MG63 (cell line): ENCODE measurements at places on chromosomes 3 and 15. TPM values are rescaled to one million over a fixed set of nuclear protein-coding genes. Genes with fewer than 3 reads are reported as not detected.

Gene CAV3
- not detected in 2 replicates for total RNA-seq

Gene FGD5
- 0.40 TPM in 1 of 2 replicates, not detected in the other for total RNA-seq

DNA sequence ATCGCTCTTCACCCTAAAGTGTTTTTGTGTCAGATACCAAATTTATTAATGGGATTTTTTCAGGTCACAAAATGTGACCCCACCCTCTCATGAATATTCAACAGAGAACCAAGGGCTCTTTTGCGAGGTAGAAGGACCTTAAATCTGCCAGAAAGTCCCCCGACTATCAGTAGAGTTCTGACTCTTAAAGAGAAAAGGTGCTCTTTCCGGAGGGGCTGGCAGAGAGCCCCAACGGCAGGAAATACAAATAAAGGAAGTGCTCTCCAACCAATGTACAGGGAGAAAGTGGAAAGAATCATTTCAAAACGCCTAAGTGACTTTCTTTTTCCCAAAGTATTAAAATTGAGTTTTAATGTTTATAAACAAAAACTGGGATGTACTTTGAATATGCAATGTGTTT is 517.2 kb downstream of the FOXP1 start:
- DNase-seq, result peak; percentile 29

DNA sequence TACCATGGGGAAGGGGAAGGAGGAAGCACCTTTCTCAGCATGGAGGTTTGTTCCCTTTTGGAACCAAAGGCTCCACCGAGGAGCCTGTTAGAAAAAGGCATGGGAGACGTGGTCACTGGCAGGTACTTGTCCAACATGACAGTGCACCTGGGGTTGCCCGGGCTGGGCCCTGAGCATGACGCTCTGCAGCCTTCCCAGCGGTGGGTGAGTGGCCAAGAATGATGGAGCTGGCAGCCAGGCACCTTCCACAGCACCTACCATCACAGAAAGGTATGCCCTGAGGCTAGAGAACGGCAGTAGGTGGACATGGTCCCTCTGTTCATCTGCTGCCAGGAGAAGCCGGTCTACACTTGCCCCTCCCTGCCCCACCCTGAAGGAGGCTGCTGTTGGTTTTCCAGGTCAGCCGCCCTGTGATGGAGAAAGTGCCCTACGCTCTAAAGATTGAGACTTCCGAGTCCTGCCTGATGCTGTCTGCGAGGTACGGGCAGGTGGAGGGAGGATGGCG is 29.0 kb upstream of the NR2C2 start:
- no peak for DNase-seq

GRCh38 chr15:100043068-100043641 is 298.6 kb downstream of the ADAMTS17 start:
- DNase-seq, result peak; percentile 87

GRCh38 chr3:43178891-43179366 is 73.0 kb upstream of the POMGNT2 start:
- peak; percentile 75 for DNase-seq

DNA sequence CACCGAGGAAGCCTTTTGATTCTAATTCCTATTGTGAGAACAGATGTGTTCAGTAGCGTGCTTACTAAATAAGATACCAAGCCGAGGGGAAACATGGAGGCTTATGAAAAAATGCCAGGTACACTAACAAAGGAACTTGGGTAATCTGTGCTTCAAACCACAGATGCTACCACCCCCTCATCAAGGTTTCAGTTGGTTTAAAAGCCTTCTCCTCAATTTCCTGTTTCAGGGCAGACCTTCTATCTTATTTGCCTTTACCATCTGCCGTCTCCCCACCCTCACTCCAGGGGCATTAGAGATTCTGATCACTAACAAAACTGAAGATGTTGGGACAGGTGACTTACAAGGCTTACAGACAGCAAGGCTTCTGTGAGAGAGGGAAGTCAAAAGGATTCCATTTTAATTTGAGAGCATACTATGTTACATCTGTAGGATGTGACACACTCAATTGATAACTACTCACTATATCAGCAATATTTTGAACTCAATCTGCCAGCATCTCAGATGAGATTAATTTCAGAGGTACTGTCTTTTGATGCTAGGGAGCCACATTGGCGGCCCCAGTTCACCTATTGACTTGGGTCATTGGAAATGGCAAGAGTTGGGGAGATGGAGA is 60.6 kb upstream of the PLCL2 start:
- no peak for DNase-seq
